ENCODE measurements at places on chromosomes 1 and 21.

DNA sequence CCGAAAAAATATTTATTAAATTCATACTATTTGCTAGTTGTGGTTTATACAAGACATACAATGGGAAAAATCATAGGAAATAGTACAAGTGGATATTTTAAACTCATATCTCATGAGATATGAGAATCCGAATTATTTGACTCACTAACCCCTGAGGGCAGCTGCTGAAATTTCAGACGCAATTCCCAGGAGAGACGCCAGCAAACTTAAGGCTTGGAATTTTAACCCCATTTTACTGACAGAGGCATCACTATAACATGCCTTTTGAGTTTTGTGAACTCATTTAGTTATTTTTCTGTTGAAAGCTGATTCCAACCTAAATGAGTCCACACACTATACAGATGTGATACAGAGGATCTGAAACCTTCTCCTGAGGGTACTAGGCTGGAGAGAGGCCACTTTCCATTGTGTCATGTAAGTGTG lies 5.9 kb upstream of the MROH9 start:
- no peak for DNase-seq

DNA sequence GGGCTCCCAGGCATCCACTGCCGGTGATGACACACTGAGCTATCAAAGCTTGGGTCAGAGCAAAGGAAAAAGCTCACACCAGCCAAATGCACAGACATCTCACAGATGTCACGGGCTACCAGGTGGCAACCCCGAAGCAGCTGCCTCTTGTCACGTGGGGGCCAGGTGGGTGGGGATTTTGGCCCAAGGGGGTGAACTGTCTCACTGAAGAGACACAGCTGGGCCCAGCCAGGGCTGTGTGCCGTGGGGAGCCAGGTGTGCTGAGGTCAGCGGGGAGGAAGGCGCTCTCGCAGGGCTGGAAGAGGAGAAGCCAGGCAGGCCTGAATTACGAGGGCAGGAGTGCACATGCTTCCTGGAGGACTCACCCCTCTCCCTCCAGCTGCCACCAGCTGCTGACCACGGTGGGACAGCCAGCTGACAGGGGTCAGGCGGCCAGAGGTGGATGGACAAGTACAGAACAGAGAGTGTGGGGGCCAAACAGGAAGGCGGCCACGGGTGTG lies 32.4 kb downstream of the KCNN3 start:
- no peak for DNase-seq

- DNase-seq = no peak
Measured at GRCh38 chr1:68782890-68783289, 286.0 kb upstream of the DEPDC1 start.

DNA sequence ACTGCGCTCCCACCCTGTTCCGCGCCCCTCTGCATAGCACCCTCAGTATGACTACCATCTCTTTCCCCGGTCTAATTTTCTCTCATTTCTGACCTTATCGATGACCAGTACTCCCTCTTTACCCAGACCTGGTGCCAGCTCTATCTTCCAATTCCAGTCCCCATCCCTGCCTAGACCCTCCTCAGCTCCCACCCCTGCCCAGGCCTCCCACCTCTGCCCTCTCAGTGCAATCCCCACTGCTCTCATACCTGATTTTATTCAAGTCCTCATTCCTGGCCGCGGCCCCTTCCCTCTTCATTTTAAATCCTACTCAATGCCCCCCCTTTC lies 1.3 kb downstream of the USP24 start:
- DNase-seq = no peak

GRCh38 chr1:214327514-214327913 lies 46.6 kb downstream of the SMYD2 start:
- no peak for DNase-seq

DNA sequence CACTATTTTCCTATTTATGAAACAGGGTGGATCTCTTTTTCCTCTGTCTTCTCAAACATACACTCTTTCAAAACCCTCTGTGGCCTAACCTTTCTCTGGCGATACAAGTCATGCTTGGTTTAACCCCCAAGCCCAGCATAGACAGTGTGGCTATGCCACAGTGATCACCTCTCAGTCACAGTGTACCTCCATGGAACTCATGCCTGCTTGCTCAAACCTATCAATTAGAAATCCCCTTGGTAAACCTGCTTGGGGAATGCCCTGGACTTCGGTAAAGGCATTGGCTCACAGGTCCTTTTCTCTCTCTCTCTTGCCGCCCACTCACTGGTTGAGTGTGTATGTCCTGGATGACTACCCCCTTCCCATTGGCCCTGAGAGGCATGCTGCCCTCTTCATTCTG lies 147.5 kb downstream of the CYYR1 start:
- DNase-seq = no peak

DNA sequence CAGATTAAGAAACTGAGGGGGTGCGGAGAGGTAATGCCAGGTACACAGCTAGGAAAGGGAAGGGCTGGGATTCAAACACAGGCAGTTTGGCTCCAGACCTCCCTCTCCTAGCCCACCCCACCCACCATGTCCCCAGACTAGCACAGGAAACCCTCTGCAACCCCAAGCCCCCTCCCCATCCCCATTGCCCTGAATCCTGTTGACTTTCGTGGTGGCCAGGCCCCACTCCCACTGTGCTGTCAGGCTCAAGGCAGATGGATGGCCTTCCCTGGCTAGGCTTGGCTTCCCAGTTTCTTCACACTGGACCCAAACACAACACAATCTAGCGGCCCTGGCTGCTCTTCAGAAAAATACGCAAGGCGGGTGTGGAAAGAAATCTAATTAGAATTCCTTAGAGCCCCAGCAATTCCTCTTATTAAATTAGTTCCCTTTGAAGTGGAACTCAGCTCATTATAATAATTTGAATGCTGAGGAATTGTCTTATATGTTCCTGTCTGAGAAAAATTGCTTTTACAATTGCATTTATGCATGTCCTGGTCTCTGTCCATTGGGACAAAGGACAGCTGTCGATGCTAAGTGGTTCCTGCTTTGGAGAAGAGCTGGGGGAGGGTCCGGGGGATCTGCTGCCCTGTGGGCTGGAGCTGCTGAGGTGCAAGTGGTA lies 97.4 kb downstream of the SYF2 start:
- DNase-seq = no peak

GRCh38 chr1:38353956-38354355 lies 307.4 kb upstream of the POU3F1 start:
- DNase-seq = no peak

DNA sequence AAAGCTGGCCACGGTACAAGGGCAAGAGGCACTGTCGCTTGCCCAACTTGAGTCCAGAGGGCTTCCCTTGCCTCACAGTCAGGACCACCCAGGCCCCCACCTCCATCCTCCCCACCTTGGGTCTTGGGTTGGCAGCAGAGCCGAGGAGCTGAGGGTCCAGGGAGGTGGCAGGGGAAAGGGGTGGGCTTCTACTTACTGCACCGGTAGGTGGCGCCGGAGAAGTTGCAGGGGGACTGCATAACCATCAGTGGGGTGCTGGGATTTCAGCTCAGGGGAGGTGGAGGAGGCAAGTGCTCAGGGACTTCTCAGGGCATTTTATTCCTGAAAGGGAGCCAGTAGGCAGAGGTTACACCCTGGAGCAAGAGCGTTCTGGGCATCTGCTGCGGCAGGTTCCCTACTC lies 44.0 kb downstream of the TRIM62 start:
- DNase-seq = no peak

GRCh38 chr1:37901191-37901892 lies 42.0 kb upstream of the MTF1 start:
- peak; percentile 89 for DNase-seq

GRCh38 chr21:15051644-15052458 lies 12.9 kb downstream of the NRIP1 start:
- no peak for DNase-seq

DNA sequence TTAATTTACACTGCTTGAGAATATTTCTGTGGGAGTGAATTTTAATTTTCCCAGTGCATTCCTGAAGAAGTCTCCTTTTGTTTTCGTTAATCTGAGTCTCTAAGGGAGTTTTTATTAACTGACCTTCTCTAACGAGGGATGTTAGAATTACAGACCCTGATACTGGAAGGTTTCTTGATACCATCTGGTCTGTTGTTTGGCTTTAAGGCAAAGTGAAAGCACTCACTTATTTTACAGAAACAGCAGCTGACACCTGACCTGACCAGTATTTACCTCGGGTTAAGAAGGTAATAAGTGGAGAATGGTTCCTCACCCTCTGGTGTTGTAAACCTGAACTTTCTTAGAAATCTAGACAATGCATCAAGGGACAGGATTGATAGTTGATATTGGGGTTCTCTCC lies 12.4 kb downstream of the CDC14A start:
- DNase-seq = no peak

GRCh38 chr1:33025180-33025569 lies 11.5 kb downstream of the AK2 start:
- no peak for DNase-seq

- DNase-seq = peak; percentile 13
Measured at GRCh38 chr1:113192242-113192641, 119.2 kb downstream of the LRIG2 start.

DNA sequence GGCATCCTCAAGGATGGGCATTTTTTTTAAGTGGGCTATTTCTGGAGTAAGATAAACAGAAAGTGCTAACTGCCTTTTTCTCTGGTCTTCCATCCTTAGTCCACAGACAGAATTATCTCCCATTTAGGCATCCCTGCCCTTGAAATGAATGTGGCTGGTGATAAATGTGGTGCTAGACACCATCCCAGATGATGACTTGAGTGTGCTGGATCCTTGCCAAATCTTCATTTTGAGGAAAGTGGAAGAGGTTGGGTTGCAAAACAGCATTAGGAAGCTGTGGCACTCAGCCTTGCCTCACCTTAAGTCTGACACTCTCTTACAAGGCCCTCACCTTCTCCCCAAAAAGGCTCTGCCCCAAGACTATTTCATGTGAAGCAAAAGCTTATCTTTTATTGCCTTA lies 19.2 kb downstream of the MAB21L3 start:
- no peak for DNase-seq

DNA sequence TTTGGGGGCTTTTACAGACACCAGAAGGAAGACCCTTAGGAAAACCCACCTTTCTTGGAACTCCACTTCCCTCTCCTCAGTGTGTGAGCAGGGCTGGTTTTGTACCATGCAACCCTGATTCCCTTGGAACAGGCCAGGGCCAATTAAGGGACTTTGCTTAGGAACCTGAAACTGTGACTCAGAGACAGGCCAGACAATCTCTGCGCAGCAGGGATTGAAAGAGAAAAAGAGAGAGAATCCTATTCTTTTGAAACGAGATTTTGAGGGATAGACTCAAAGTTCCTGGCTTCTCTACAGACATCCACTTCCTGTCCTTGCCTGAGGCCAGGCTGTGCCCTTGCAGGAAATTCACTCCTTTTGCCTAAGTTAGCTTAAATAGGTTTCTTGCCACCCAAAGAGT lies 23.1 kb upstream of the C1orf198 start:
- DNase-seq = no peak

DNA sequence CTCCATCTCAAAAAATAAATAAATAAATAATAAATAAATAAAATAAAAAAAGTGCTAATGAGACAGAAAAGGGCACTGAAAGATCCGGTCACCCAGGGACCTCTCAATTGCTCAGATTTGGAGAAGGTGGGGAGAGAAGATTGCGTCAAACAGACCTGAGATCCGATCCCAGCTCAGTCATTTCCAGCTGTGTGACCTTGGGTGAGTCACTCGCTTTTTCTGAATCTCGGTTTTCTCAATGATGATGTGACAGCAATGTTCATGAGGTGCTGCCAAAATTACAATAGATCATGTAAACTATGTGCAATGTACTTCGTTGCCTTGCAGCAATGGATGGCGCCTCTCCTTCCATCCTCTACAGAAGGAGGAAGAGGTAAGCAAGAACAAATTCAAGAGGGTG lies 11.1 kb upstream of the MEF2D start:
- peak; percentile 76 for DNase-seq

DNA sequence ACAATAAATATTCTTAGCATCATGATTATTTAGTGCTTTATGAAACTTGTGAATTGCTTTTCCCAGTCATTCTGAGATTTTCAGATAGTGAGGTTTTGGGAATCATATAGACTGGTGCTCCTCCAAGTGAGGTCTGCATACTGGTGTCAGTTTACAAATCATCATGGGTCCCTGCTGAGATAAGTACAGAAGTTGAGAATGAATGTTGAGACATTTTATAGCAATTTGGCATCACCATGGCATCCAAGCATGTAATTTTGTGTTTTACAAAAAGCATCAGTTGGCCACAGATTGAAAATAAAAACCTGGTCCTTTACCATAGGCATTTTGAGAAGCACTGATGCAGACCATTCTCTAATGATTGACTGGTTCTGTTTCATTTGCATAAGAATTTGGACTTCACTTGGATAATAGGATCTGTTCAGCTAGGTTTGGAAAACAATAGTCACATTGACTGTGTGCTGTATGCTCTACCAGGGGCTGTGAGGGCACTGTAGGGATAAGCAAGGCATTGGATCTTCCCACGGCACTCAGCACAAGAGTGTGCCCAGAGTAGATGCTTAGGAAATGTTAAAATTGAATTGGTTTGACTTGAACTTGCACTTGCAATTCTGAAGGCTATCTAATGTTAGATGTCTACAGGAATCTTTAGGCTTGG lies 79.0 kb upstream of the JUN start:
- no peak for DNase-seq

GRCh38 chr1:158103861-158104522 lies 76.7 kb upstream of the CD1D start:
- DNase-seq = no peak

DNA sequence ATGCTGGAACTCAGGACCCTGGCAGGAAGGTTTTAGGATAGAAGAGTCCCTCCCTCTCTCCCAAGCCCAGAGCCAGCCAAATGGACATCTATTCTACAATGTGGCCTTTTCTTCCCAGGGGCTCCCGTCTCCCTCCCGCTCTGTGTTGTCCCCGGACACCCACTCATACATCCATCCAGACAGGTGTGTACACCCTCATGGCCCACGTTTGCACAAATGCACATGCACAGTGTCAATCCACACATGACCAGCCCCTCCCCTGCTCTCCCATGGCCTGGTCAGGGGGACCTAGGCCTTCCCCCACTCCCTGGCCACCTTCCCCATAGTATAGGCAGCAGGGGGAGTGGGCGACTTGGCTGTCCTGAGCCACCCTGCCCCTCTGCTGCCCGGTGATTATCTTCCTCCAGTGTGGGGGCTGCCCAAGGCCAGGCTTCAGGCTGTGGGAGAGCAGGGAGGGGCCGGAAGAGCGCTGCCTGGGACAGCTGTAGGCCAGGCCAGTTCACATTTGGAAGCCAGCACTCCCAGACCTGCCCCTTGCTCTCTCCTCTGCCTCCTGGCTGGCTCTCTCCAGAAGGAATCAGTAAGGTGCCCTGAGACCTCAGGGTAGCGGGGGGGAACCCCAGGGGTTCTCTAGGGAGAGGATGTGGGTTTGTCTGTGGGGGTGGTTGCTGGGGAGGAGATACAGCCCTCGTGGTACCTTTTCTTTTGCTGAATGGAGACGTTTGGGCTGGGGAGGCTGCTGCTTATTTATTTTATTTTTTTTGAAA lies 4.1 kb upstream of the PTPN7 start:
- DNase-seq = peak; percentile 15

DNA sequence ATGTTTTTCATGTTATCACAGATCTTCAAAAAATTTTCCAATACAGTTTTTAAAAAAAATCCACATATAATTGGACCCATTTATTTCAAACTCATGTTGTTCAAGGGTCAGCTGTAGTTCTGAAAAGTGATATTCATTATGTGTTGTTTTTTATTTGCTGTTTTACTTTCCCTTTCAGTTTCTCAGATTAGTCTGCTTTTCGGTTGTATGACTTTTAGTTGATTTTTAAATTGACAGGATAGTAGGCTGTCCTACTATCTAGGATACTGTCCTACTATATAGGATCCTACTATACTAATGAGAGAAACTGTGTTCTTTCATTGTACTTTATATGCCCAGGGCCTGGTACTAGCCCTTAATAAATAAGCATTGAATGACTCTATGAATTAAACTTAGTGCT lies 33.6 kb upstream of the GPR52 start:
- no peak for DNase-seq
